ENCODE measurements at places on chromosomes 7 and 10. TPM values are rescaled to one million over a fixed set of nuclear protein-coding genes. Genes with fewer than 3 reads are reported as not detected.

Gene PON3
- total RNA-seq, result 3.4 TPM

Gene UTF1
- not detected for total RNA-seq

Gene ADCYAP1R1
- not detected for total RNA-seq

Gene MYL7
- total RNA-seq, result not detected

Gene ETV1
- total RNA-seq, result 18.7 TPM

Gene STEAP2
- 4.2 TPM for total RNA-seq

Gene ECD
- total RNA-seq, result 36.6 TPM

Gene CACNA2D1
- total RNA-seq, result 42.1 TPM

Gene LIPF
- not detected for total RNA-seq

Gene PFKFB3
- total RNA-seq, result 35.6 TPM

Gene ATXN7L1
- 15.6 TPM for total RNA-seq

Gene FKBP9
- 124 TPM for total RNA-seq

Gene MPP7
- 0.73 TPM for total RNA-seq

Gene TAC1
- not detected for total RNA-seq

Gene CPEB3
- total RNA-seq, result 2.3 TPM

Gene NOS3
- 82.8 TPM for total RNA-seq

Gene LIPN
- not detected for total RNA-seq

Gene SUGCT
- total RNA-seq, result 2.2 TPM

Gene COL1A2
- 40.8 TPM for total RNA-seq

Gene CYP2C18
- total RNA-seq, result not detected

Gene CARD11
- 41.8 TPM for total RNA-seq

Gene NRP1
- 306 TPM for total RNA-seq

Gene CYP3A5
- total RNA-seq, result not detected

Gene UNCX
- total RNA-seq, result not detected

Gene ACTR3C
- 0.69 TPM for total RNA-seq

Gene TAS2R3
- total RNA-seq, result 1.3 TPM

Gene RASSF4
- 4.6 TPM for total RNA-seq

Gene LRIT1
- not detected for total RNA-seq

Gene GNAI1
- 19.7 TPM for total RNA-seq

Gene MINDY3
- total RNA-seq, result 21.2 TPM

Gene SFTPA1
- not detected for total RNA-seq

Gene MARVELD1
- total RNA-seq, result 78.3 TPM

Gene STRIP2
- total RNA-seq, result 10.0 TPM

Gene LAMB4
- 0.20 TPM for total RNA-seq

Gene RINT1
- 23.4 TPM for total RNA-seq

Gene ZNF853
- 0.21 TPM for total RNA-seq

Gene ZNF775
- total RNA-seq, result 8.3 TPM

Gene HECW1
- not detected for total RNA-seq

Gene LEP
- not detected for total RNA-seq

Gene EEF1AKMT2
- total RNA-seq, result 17.1 TPM

Gene NAT16
- total RNA-seq, result not detected

Gene GIMAP6
- 87.8 TPM for total RNA-seq

Gene ATP5F1C
- 290 TPM for total RNA-seq

Gene OPN1SW
- total RNA-seq, result not detected

Gene PNLIPRP1
- total RNA-seq, result not detected

All from endothelial cell of umbilical vein (primary cell).